H4 (cell line): ENCODE measurements at places on chromosomes 3 and 15.
A peak's percentile ranks its signal among the peaks of the same experiment; 100 is the strongest.

- no peak for DNase-seq
Measured at GRCh38 chr3:172625404-172625803, 85.5 kb downstream of the NCEH1 start.

DNA sequence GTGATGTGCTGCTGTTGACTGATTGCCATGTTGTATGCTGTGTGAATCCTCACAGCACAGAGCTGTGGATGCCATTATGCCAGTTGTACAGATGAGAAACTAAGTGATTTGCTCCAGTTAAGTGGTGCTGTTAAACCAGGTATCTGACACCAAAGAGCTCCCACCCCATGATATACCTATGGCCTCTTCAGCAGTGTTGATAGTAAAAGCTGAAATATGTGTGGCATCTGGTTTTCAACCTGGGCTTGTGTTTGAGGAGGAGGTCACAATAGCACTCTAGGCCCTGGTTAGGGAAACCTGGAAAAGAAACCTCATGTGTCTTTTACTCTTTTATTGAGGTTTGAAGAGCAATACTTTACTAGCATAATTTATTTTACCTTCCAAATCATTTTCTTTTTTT, 21.4 kb downstream of the RAD54L2 start:
- DNase-seq, result no peak

DNA sequence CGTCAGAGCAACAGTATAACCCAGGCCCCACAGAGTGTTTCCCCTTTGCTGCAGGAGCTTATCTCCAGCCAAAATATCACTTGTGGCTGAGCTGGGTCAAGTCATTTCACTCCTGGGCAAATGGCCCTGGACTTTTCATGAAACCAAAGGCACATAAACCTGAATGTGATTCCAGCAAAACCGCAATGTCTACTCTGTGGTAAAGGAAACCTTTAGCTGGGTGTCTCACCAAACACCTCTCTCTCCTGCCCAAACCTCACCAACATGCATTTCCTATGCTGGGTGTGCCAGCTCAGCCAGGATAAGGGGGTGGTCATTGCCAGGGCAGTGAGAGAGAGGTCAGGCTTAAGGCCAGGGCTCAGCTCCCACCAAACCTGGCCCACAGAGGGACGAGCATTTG, 67.4 kb downstream of the GTPBP8 start:
- DNase-seq, result no peak

DNA sequence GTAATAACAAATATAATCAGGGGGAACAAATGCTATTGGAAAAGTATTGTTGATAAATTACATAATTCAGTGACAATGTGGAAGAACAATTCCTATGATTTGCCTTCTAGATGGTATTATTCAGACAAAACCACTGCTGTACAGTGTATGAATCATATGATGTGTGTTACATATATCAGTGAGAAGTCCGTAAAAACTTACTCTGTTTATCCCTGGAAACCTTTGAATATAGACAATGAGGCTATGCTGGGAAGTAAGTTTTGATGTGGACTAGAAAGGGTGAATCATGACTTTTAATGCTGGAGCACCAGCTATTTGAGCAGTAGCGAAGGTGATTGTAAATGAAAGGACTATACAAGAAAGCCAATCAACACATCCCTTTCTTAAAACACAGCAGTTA, 17.9 kb downstream of the C3orf38 start:
- no peak for DNase-seq

DNA sequence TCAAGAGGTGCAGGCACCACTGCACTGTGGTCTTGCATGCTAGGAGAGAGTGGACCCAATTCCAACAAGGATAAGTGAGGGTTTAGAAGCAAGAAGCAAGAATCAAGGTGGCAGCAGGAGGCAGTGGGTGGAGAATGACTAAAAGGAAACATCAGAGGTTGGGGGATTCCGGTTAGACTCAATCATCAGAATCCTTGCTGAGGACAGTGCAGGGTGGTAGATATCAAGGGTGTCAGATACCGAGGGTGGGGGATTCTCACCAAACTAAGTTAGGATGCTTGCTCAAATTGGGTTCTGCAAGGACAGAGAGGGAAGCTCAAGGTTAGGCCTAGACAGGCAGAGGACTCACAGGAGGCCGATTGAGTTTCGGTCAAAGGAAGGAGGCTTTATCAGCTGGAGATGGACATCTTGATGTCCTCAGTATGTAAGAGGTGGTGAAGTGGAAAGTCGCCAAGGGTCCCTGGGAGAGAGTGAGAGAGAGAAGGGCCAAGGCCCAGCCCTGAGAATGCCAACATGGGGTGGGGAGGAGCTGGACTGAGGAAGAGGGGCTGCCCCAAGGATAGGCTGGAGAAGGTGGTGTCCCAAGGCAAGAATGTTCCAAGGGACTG, 102.2 kb downstream of the ARNT2 start:
- no peak for DNase-seq

DNA sequence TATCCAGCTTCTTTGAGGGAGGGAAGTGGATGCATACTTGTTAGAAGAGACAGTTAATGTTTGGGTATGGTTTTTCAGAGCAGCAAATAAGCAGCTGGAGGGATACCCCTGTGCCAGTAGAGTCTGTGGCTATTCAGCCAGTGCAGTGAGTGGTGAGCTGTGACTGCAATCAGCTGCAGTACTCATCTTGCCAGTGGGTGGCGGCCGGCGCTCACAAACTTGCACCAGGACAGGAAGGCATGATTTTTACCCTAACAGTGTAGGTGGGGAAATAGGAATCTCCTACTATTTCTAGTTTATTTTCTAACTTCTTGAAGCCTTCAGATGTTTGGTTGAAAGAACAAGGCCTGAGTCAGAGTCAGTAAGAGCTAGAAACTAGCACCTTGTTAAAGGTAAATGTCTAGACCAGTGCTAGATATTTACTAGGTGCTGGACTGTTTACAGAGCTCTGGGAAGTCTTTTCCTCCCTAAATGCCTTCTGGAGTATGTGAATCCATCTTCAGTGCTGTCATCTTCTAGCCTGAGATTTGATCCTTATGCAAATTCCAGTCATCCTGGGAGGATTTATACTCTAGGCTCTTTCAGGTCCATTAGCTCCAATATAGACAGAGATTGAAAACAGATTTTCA, 23.6 kb downstream of the TIMP4 start:
- DNase-seq, result peak; percentile 66

DNA sequence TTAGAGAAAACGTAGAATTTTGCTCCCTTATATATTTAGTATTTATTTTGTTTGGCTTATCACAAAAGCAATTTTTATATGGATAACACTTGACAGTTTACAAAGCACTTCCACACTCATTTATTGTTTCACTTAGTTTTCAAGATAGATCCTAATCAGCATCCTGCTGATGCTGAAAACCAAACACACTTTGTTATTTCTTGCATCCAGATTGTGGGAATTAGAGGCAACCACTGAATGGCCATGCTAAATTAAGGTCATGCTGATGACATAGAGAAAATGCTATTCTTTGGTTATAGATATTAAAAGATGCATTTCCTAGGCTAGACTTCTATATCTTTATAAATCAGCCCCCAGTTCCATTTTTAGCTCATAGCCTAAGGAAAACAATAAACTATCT, 474.1 kb upstream of the KCNMB2 start:
- no peak for DNase-seq

GRCh38 chr3:27696906-27697305, 25.2 kb downstream of the EOMES start:
- DNase-seq, result peak; percentile 27

- DNase-seq, result peak; percentile 69
Measured at GRCh38 chr3:5017925-5018531, 38.8 kb downstream of the BHLHE40 start.

DNA sequence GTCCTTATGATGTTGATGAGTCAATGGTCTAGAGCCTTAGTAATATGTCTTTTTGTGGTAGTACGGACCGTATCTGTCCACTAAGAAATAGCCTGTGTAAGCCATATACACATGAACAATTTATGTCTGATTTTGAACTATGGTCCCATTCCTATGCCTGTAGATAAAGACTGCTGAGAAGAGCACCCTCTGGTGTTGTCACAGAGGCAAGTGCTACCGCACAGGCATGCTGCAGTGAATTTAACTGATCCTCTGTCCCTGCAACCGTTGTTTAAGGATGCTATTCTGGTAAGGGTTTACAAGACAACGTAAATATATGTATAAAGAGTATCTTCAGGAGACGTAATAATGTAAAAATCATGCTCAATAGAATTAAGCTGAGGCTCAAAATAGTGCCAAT, 170.7 kb downstream of the UBE3A start:
- DNase-seq, result no peak

- DNase-seq, result no peak
Measured at GRCh38 chr3:131009698-131010097, 16.9 kb downstream of the ASTE1 start.

DNA sequence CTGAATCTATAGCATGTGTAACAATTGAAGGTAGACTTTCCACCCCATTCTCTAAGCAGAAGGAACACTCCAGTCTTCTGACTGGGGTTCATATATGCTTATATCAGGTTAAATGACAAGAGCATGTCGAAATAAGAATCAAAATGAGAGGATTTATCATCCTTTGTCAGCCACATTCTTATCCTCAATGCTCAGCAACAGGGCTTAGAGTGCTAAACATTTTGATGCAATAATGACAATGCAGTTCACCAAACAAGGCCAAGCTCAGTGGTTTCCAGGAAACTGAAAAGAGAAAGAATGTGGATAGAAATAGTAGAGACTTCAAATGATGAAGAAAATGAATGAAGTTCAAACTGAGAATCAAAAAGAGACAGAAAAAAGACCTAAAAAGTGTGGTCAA, 78.0 kb downstream of the FSIP1 start:
- DNase-seq, result no peak

- DNase-seq, result no peak
Measured at GRCh38 chr15:80058044-80058443, 1.4 kb upstream of the ZFAND6 start.

GRCh38 chr3:15291589-15292541, 40.5 kb downstream of the SH3BP5 start:
- peak; percentile 21 for DNase-seq

DNA sequence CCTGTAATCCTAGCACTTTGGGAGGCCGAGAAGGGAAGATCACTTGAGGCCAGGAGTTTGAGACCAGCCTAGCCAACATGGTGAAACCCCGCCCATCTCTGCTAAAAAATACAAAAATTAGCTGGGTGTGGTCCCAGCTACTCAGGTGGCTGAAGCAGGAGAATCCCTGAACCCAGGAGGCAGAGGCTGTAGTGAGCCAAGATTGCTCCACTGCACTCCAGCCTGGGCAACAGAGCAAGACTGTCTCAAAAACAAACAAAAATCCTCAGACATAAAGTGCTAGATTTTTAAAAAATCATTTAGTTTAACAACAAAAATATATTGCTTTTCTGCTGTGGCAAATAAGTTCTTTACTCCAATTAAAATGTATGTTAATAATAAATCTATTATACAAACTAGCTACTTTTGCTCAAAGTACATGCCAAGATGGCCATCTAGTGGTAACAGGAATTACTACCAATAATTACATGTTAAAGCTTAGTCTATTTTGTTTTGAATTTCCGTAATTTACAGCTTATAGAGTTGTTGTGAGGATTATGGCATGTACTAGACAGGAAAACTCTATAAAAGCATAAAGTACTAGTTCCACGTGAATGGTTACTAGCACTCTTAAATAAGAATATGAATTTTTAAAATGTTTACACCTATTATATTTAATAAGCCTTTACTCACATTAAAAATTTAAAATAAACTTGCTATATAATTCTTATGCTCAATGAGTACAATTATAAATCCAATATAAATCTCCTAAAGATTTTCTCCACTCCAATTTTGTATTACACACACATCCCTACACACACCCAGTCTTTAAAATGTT, 39.0 kb downstream of the GABPB1 start:
- peak; percentile 47 for DNase-seq

GRCh38 chr3:24628523-24629258, 134.0 kb upstream of the THRB start:
- no peak for DNase-seq

GRCh38 chr3:21781355-21781754, 30.3 kb upstream of the ZNF385D start:
- DNase-seq, result no peak

GRCh38 chr15:60901647-60902046, 327.5 kb downstream of the RORA start:
- DNase-seq, result no peak

DNA sequence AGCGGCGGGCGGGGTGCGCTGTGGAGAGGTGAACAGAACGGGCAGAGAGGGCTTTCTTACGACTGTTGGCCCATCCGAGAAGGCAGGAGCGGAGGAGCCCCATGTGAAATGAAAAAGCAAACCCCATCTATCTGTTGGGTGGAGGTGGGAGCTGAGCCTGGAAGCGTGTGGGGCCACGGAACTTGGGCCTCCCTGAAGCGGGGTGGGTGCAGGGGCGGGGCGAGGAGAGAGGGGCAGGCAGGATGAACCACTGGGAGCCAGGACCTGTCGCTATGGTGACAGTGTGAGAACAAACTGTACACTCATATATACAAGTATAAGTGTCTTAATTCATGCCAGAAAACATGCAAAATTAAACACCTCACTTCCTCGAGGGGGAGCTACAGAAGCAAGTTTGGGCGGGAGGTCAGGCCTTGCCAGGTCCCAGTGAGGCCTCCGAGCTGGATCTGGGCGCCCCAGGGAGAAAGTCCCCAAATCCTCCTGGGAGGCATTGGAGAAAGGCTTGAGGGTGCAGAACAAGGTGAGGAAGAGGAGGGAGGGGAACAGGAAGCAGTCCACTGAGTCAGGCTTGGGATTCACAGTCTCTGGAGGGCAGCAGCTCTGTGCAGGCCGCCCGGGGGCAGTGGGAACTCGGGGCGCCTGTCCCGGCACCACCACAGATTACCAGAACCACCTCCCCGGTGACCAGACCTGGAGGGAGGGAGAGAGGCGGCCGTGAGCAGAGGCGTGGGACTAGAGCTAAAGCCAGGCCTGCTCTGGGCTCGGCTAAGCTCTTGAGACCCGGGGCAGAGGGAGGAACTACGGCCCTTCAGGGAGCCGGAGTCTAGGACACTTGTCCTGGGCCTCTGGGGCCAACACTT, 34.8 kb downstream of the RBPMS2 start:
- no peak for DNase-seq

DNA sequence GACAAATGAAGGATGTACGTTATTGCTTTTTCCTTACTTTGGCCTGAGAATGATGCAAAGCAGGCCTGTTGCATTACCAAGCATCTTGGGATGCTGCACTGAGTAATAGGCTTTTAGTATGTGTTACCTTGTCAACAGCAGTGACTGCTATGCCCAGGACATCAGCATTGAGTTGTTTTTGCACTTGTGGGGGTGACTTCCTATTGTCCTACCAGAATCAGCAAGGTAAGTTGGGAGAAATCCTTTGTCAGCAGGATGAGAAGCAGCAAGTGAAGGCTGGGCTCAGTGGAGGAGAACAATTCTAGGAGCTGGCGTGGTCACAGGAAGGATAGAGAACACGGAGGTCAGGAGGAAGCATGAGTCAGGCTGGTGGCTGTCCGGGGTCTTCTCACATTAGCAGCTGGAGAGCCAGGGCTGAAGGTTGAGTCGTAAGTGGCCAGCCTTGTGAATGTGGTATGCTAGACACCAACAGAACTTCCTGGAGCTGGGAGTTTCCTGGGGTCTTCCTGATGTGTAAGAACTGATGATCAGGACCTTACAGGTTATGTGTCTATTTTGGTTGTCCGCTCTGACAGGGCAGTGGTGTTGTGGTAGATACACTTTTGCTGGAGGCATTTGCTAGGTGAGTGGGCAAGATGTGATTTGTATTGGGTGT, 142.7 kb downstream of the FNDC3B start:
- DNase-seq, result no peak
